Hepatic stellate cell (primary cell): ENCODE measurements at places on chromosomes 5 and 9.

DNA sequence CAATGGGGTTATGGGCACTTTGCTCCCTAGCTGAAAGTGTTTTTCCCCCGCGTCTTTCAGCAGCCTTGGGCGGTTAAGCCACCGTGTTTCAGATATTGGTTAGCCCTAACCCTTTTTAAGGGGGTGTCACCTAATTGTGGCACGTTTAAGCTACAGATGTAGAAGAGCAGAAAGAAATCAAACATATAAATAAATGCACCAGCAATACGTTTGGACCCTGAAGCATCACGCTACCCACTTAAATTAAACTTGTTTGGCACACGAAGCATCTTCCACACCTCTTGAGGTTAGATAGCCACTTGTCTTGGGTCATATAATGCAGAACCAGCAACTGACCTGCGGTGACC is 768 bp downstream of the YTHDC2 start:
- DNase-seq: no peak

GRCh38 chr5:176790941-176791340 is 19.4 kb upstream of the UNC5A start:
- no peak for DNase-seq

- DNase-seq: no peak
Measured at GRCh38 chr9:27352457-27353165, 55.7 kb upstream of the EQTN start.

DNA sequence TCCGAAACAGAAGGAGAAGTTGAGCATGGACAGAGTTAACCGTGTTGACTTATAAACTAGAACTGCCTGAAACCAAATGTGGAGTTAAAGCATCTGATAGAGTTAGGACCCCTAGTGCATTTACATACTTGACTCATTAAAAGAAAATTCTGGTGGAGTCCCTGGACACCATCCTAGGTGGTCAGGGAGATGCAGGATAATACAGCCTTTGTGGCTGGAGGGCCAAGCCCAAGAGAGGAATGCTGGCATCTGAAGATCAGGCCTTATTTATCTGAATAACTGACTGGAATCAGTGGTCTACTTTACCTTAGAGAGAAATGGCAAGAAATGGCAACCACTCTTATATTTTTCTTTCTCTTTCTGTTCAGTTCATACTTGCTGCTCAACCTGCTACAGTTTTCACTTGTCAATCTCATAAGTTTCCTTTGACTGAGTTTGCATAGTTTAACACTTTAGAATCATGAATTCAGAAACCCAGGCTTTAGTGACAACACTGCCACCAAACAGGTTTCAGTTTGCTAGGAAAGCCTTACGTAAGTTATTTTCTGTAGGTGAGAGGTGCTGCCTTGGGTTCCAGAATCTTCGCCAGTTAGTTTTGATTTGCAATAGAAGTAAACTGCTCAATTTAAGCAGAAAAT is 10.2 kb downstream of the CMYA5 start:
- no peak for DNase-seq

DNA sequence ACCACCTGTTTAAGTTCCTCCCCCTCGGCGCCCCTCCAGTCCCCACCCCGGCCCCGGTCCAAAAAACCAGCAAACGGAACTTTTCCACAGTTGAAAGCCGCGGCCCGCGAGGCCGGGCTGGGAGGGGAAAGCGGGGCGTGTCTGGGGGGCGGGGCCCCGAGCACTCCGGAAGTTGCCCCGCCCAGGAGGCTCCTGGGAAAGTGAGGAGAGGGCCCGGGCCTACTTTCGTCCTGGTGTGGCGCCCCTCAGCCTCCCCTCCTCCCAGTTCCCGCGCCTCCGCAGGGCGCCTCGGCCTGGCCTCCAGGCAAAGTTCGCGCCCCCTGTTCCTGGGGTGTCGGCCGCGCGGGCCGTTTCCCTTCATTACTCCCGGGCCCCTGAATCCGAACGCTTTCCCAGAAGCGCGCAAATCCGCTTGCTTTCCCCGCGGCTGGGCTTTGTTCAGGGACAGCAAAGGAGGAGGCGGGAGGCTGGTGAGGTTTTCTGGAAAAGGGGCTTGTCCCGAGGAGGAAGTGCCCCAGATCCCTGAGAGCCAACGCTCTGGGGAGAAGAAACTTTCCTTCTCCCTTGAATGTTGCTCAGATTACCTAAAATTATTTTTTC is 4.5 kb upstream of the DMRT3 start:
- no peak for DNase-seq

GRCh38 chr9:113588242-113588810 is 124.8 kb downstream of the RGS3 start:
- DNase-seq: no peak
